ENCODE measurements at places on chromosomes 2 and 18.

GRCh38 chr2:237561221-237561620 is 5.2 kb upstream of the PRLH start:
- DNase-seq = no peak

DNA sequence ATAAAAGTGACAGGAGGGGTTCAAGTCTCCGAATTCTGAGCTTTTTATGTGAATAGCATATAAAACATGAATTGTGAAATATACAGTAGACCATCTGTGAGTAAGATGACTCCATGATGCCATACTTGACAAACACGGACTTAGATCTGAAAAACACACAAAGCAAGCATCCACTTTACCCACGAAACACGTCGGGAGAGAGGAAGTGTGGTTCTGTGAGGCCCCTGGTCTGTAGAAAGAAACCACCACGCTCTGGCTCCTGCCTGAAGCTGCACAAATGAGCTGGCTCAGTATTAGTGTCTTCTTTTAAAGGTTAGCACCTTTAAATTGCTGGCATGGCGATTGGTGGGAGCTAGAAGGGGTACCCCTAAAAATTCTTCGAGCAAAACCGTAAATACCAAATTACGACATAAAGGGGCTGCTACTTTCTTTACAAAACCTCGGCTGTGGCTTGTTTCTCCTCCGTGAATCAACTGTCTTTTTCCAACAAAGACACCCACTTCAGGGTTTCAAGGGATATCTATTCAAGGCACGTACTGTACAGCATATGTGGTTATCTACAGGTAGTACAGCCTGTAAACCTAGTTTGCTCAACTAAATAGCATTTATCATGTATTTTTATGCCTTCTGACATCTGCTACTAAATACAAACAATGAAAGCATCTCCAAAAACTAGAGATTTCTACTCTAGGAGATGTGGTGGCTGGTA is 70.9 kb downstream of the AFF3 start:
- no peak for DNase-seq

DNA sequence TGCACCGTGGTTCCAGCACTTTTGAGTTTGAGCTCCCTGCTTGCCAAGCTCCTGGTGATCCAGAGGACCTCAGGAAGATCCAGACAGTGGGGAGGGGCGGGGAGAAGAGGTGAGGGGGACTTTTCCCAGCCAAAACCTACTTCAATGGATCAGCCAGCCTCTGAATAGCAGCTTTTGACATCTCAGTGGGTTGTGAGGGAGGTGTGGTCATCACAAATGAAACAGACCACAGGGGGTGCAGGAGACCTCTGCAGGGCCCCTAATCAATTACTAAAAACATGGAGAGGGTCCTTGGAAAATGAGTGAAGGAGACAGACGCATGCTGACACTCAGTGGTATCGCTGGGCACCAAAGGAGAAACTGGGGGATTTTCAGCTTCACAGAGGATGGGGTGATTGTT is 372.7 kb downstream of the ZNF521 start:
- DNase-seq = no peak

GRCh38 chr2:196168181-196168580 is 3.2 kb downstream of the STK17B start:
- no peak for DNase-seq

DNA sequence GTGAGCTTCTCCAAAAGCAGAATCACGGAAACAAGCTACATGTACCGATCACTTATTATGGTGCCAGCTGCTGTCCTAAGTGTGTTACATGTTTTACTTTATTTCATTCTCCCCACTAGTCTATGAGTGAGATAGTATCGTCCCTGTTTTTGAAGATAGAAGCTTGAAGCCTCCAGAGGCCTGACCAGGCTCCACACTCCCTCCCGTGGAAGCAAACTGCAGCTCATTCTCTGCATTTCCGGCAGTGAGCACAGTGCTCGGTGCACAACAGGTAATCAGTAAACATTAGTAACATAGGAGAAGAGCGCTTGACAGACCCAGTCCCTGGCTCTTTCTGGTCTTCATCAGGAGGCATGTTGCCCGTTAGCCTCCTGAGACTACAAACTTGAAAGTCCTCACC is 72.9 kb downstream of the ZBTB7C start:
- DNase-seq = no peak

DNA sequence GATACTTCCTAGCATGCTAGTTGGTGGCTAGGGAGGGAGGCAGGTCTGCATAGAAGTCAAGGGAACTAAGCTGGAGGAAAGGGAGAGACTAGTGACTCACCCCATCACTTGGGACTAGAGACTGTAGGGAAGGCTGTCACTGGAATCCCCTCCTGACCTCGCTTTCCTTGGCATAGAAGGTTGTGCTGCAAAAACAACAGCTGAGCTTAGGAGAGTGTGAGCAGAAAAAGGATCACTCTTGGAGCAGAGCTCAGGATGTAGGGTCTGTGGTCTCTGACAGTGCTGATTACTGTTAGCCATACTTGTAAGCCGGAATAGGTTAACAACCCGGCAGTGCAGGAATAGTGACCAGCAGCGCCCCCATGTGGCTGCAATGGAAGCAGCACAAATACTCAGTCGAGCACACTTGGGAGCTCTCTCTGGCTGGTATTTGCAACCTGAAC is 66.9 kb upstream of the SMAD2 start:
- no peak for DNase-seq

- no peak for DNase-seq
These were observed 257.9 kb downstream of the PTPRM start for GRCh38 chr18:7824970-7825369.

GRCh38 chr2:163155279-163155883 is 316.8 kb upstream of the KCNH7 start:
- DNase-seq = no peak

DNA sequence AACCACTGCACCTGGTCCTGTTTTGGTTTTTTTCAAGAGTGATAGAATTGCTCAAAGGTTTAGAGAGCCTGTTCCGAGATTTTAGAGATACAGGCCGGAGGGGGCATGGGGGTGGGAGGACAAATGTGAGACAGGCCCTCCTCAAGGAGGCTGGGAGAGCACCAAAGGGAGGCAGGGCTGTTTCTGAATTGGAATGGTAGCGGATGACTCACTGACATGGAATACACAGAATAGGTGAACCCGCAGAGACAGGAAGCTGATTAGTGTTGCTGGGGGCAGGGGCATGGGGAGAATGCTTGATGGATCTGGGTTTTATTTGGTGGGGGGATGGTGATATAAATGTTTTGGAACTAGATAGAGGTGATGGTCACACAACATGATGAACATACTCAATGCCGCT is 111.0 kb upstream of the MGAT5 start:
- DNase-seq = no peak

DNA sequence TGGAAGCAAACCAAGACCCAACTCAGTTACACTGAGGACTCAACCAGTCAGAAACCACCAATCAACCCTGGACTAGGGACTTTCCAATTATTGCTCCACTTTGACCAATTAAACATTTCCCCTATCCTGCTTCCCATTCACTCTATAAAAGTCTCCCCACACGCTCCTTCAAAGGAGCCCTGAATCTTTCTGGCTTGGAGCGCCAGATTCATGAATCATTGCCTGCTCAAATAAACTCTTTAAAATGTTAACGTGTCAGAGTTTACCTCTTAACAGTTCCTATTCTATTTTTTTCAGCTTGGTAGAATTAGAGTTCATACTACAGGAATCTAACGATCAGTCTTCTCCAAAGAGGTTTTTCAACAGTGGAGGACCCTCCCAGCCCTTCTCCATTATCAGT is 20.7 kb upstream of the SULT1C2 start:
- peak; percentile 26 for DNase-seq

DNA sequence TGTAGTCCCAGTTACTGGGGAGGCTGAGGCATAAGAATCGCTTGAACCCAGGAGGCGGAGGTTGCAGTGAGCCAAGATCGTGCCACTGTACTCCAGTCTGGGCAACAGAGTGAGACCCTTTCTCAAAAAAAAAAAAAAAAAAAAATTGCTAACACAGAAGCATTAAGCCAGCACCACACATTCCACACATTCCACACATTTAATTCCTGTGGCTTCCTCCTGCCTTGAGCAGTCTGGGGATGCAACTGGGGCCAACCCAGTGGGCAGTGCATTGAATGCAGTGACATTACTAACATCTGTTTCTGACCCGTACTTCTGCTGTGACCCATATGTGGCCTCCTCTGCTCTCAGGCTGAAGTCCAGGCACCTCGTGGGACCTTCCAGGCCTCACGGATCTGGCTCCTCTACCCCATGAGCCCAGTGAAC is 107.0 kb downstream of the BCL2L11 start:
- DNase-seq = peak; percentile 41

- DNase-seq = no peak
These were observed 32.5 kb downstream of the TET3 start for GRCh38 chr2:74017223-74017622.

DNA sequence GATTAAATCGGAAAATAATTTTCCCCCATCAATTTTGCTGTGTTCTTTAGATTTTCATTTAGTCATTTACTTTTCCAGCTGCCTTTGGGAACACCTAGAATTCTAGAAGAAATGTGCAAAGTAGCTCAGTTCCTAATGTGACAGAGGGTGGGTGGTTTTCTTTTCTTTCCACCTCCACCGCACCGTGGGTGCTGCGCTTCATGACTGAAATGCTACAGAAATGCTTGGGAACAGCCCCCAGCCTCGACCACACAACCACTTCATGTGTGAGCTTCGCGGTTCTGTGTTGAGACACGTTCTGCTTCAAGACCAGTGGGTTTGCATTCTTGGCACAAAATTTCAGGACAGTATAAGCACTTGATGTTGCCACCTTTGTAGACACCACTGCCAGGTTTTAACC is 30.9 kb downstream of the E2F6 start:
- DNase-seq = no peak

- DNase-seq = no peak
These were observed 88.2 kb upstream of the THUMPD2 start for GRCh38 chr2:39867268-39867667.

DNA sequence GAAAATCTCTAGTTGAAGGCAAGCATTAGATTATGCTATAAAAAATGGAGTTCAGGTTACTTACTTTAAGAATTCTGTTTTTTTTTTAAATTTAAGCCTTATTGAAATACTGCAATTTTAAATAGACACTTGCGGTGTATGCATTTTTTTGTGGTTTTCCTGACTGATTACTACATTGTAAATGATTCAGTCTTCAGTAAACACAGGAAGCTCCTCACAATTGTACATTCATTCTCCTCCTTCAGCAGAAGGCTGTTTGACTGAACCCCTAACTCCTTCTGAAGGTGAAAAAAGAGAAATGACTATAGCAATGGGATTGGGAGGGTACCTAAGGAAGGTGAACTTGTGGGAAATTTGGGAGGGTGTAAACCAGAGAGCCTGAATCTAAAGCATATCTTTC is 136.1 kb downstream of the GCA start:
- no peak for DNase-seq
